ENCODE measurements at places on chromosomes 5 and 9. TPM values are rescaled to one million over a fixed set of nuclear protein-coding genes. Genes with fewer than 3 reads are reported as not detected.

- no peak overlapping the region for H3K27ac ChIP-seq
- no peaks in the 10 kb centered on the region for H3K36me3 ChIP-seq
- no peak overlapping the region for H3K4me3 ChIP-seq
- H3K27me3 ChIP-seq, result no peaks in the 10 kb centered on the region
Observed at GRCh38 chr5:38692346-38692745, 135.9 kb upstream of the LIFR start.

GRCh38 chr9:117304549-117304948, 110.3 kb downstream of the ASTN2 start:
- no peak overlapping the region for H3K4me3 ChIP-seq
- no peaks in the 10 kb centered on the region for H3K36me3 ChIP-seq
- H3K27me3 ChIP-seq, result no peaks in the 10 kb centered on the region
- H3K4me1 ChIP-seq, result no peaks in the 10 kb centered on the region
- no peak overlapping the region for H3K27ac ChIP-seq

The OMD gene
- not detected for total RNA-seq

The SPATA31C1 gene
- not detected for total RNA-seq

GRCh38 chr9:83622433-83622938, 457 bp upstream of the IDNK start:
- H3K36me3 ChIP-seq, result no peaks in the 10 kb centered on the region
- no peaks in the 10 kb centered on the region for H3K27me3 ChIP-seq
- peak overlapping the region; percentile 72 for H3K4me3 ChIP-seq
- peak; percentile 72 for DNase-seq

The CTNNA1 gene
- 97.2 TPM for total RNA-seq

- no peaks in the 10 kb centered on the region for H3K27me3 ChIP-seq
- H3K36me3 ChIP-seq, result no peaks in the 10 kb centered on the region
- no peaks in the 10 kb centered on the region for H3K4me1 ChIP-seq
- H3K27ac ChIP-seq, result no peak overlapping the region
- H3K4me3 ChIP-seq, result no peak overlapping the region
Observed at GRCh38 chr5:129601576-129601975, 141.5 kb downstream of the ADAMTS19 start.

DNA sequence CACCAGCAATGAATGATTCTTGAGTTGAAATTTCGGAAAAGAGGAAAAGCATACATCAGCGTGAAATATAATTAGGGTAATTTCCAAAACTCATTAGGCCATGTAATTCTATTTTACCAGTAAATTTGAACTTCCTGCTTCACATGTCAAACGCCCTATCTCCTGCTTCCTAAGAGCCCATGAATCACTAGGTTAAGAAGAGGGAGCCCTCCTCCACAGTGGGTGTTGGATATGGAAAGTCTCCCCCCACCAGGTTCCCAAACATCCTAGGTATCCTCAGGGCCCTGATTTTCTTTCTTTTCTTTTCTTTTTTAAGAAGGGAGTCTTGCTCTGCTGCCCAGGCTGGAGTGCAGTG, 115.2 kb downstream of the SUSD1 start:
- no peak overlapping the region for H3K4me3 ChIP-seq
- no peak overlapping the region for H3K27ac ChIP-seq
- DNase-seq, result no peak
- no peaks in the 10 kb centered on the region for H3K27me3 ChIP-seq

GRCh38 chr9:33366979-33367480, 35.3 kb downstream of the AQP7 start:
- DNase-seq, result no peak
- no peaks in the 10 kb centered on the region for H3K4me1 ChIP-seq
- H3K27ac ChIP-seq, result no peak overlapping the region
- peaks cover 36% of the 10 kb centered on the region for H3K36me3 ChIP-seq

The CDH6 gene
- not detected for total RNA-seq

The PCDHA11 gene
- not detected for total RNA-seq

- peaks cover 20% of the 10 kb centered on the region for H3K4me1 ChIP-seq
- H3K27ac ChIP-seq, result no peak overlapping the region
- peak overlapping the region; percentile 41 for H3K4me3 ChIP-seq
- DNase-seq, result no peak
- no peaks in the 10 kb centered on the region for H3K27me3 ChIP-seq
- H3K36me3 ChIP-seq, result no peaks in the 10 kb centered on the region
Observed at GRCh38 chr9:96027251-96028131, 152.0 kb downstream of the ERCC6L2 start.

DNA sequence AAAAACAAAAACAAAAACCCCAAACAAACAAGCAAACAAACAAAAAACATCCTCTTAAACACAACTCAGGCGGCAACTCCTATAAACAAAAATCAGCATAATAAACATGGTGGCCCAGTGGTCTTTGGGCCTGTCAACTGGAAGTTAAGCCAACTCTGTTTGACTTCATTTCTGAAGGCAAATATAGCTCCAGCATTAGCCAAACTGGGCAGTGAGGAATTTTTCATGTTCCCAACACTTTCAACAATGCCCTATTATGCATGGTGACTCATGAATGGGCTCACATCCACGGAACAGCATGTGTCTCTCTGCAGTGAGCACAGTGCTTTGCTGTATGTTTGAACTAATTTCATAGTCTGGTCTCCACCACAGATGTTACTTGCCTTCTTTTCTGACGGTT, 143.9 kb upstream of the STC2 start:
- no peak overlapping the region for H3K27ac ChIP-seq
- DNase-seq, result no peak
- H3K4me3 ChIP-seq, result no peak overlapping the region
- no peaks in the 10 kb centered on the region for H3K4me1 ChIP-seq
- H3K36me3 ChIP-seq, result no peaks in the 10 kb centered on the region

- no peaks in the 10 kb centered on the region for H3K36me3 ChIP-seq
- H3K4me3 ChIP-seq, result peak overlapping the region; percentile 42
- no peak overlapping the region for H3K27ac ChIP-seq
- no peak for DNase-seq
- peaks cover 17% of the 10 kb centered on the region for H3K27me3 ChIP-seq
Observed at GRCh38 chr5:98775246-98776065, 2.0 kb downstream of the RGMB start.

The TRPM3 gene
- total RNA-seq, result not detected

- no peaks in the 10 kb centered on the region for H3K27me3 ChIP-seq
- no peaks in the 10 kb centered on the region for H3K36me3 ChIP-seq
- no peak overlapping the region for H3K27ac ChIP-seq
Observed at GRCh38 chr9:129258124-129258822, 80.2 kb upstream of the IER5L start.

The ADGRD2 gene
- not detected for total RNA-seq

- H3K27me3 ChIP-seq, result no peaks in the 10 kb centered on the region
- no peaks in the 10 kb centered on the region for H3K36me3 ChIP-seq
- H3K4me1 ChIP-seq, result no peaks in the 10 kb centered on the region
Observed at GRCh38 chr9:112570671-112571167, 84.1 kb downstream of the KIAA1958 start.

- no peaks in the 10 kb centered on the region for H3K27me3 ChIP-seq
- H3K4me3 ChIP-seq, result no peak overlapping the region
- no peak for DNase-seq
Observed at GRCh38 chr5:159887050-159887449, 29.2 kb upstream of the ADRA1B start.

DNA sequence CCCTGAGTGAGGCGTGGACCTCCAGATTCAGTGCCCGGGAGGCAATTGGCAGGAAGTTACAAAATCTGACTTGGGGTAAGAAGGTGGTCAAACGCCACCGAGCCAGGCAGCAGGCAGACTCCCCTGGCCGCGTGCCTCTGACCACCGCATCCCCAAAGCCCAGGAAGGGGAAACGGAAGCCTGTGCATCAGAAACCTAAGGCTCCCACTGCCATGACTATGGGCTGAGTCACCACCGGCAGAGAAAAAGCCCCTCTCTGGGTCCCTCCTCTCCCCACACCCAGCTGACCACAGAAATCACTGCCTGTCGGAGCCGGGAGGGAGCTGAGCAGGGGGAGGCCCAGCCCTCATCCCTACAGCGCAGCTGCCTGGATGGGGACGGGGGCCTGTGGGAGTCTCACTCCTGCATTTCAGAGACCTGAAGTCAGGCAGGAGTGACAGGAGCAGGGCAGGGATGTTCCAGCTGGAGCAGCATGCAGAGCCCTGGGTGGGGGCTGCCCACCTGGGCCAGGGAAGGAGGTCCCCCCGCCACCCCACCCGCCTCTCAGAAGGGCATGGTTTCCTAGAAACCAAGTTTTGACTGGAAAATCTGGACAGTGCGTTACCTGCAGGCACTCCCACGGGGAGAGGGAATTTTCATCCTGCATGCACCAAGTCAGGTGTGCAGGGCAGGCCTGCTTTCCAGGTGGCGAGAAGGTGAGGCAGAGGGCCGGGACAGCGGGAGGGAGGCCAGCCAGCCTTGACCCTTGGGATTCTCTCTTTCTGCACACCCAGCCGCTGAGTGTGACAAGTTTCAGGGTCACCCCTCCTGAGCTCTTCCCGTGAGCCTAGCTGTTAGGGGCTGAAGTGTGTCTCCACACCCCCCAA, 68.2 kb downstream of the LRSAM1 start:
- peaks cover 6% of the 10 kb centered on the region for H3K36me3 ChIP-seq
- H3K27me3 ChIP-seq, result no peaks in the 10 kb centered on the region
- H3K4me1 ChIP-seq, result no peaks in the 10 kb centered on the region
- no peak overlapping the region for H3K4me3 ChIP-seq
- DNase-seq, result no peak

- no peak overlapping the region for H3K27ac ChIP-seq
- no peak overlapping the region for H3K4me3 ChIP-seq
- H3K4me1 ChIP-seq, result no peaks in the 10 kb centered on the region
- no peaks in the 10 kb centered on the region for H3K27me3 ChIP-seq
Observed at GRCh38 chr5:143575286-143575685, 171.8 kb upstream of the NR3C1 start.

The EMB gene
- 145 TPM for total RNA-seq

DNA sequence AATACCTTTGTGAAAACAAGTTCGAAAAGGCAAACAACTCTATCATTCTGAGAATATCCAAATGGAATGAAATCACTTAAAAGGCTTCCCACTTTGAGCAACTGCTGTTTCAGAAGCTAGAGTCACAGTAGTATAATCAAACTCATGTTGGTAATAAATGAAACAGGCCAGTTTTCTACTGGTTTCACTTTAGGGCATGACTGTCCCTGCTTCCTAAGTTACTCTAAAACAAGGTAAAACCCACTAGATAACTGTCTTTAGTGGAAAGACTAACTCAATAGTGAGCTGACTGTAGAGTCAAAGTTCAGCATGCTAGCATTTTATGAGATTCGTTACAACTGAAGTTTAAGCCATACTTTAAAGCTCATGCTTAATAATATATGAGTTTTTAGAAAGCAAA, 6.0 kb downstream of the CDC26 start:
- H3K4me3 ChIP-seq, result no peak overlapping the region
- H3K27ac ChIP-seq, result no peak overlapping the region
- H3K4me1 ChIP-seq, result peaks cover 10% of the 10 kb centered on the region
- peaks cover 37% of the 10 kb centered on the region for H3K36me3 ChIP-seq
- DNase-seq, result no peak

The PIP5K1B gene
- 3.1 TPM for total RNA-seq

DNA sequence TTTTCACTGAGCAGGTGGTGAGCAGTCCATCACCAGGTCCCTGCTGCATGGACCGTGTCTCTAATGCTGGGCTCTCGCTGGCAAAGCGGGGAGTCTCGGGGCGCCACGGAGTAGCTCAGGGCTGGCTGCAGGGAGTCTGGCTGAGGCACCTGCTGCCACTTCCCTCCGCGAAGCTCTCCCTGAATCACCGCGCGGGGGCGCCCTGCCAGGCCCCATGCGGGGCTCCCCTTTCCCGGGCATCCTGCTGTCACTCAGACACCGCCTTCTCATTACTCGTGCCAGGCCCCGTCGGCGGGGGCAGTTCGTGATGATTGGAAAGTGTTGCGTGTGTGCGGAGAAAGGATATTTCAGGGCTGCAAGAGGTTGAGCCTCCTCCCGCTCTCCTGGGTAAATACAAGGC, 335.8 kb downstream of the IRX2 start:
- H3K27ac ChIP-seq, result no peak overlapping the region
- no peaks in the 10 kb centered on the region for H3K36me3 ChIP-seq
- no peak overlapping the region for H3K4me3 ChIP-seq
- no peaks in the 10 kb centered on the region for H3K27me3 ChIP-seq
- H3K4me1 ChIP-seq, result no peaks in the 10 kb centered on the region

The ZNF474 gene
- not detected for total RNA-seq

GRCh38 chr5:147675168-147675567, 107.4 kb downstream of the JAKMIP2 start:
- no peaks in the 10 kb centered on the region for H3K27me3 ChIP-seq
- H3K4me3 ChIP-seq, result no peak overlapping the region
- no peak overlapping the region for H3K27ac ChIP-seq
- no peak for DNase-seq

GRCh38 chr5:132949136-132949535, 14.3 kb downstream of the AFF4 start:
- DNase-seq, result no peak
- no peak overlapping the region for H3K4me3 ChIP-seq

The ITGA2 gene
- total RNA-seq, result 2.7 TPM

DNA sequence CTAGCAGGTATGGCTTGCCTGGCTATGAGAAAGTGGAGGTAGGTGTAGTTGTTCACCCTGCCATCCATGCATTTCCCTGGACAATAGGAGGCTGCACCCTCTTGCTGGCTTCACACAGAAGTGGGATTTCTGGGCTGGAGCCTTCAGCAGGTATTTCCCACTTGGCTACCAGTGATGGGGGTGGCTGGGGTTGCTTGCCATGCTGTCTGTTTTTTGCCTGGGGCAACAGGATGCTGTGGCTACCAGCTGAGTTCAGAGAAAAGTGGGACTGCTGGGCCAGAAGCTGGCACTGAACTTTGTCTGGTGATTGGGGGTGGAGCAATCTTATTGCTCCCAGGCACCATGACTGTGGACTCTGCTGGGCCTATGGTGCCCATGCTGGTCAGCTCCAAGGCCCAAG, 299.6 kb downstream of the FAM170A start:
- no peaks in the 10 kb centered on the region for H3K4me1 ChIP-seq
- H3K36me3 ChIP-seq, result no peaks in the 10 kb centered on the region
- H3K4me3 ChIP-seq, result no peak overlapping the region
- no peak overlapping the region for H3K27ac ChIP-seq
- no peak for DNase-seq
- no peaks in the 10 kb centered on the region for H3K27me3 ChIP-seq

DNA sequence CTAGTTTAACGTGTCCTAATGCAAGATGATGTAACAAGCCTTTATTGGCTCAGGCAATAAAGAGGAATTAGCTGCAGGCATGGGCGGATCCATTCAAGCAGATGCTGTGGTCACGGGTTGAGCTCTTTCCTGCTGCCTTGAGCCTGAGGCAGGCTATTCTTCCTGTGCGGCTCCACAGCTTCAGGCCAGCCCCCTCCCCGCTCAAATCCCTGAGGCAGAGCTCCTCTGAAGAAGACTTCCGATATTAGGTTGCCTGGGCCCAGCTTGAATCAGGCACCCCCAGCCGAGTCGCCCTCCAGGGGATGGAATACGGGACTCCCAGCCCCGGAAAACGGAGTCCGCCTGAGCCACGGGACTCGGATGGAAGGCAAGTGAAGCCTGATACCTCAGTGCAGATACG, 95.0 kb upstream of the RUFY1 start:
- H3K27ac ChIP-seq, result no peak overlapping the region
- no peaks in the 10 kb centered on the region for H3K4me1 ChIP-seq
- H3K36me3 ChIP-seq, result no peaks in the 10 kb centered on the region
- no peak for DNase-seq
- H3K27me3 ChIP-seq, result no peaks in the 10 kb centered on the region
- no peak overlapping the region for H3K4me3 ChIP-seq

DNA sequence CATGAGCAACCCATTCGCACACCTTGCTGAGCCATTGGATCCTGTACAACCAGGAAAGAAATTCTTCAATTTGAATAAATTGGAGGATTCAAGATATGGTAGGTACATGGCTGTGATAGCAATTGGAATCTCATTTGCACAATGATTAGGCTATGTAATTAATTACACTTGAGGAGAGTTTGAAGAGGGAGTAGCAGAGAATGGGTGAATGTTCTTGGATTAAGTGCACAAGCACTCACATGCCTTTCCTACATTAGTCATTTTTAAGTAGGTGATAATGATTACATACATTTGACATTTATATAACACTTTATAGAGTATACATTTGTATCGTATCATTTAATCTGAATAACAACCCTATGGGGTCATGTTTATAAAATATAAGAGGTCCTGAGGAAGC, 21.1 kb downstream of the ACO1 start:
- no peak overlapping the region for H3K27ac ChIP-seq
- no peaks in the 10 kb centered on the region for H3K27me3 ChIP-seq
- H3K4me3 ChIP-seq, result no peak overlapping the region
